ENCODE measurements at places on chromosomes 5 and 9. TPM values are rescaled to one million over a fixed set of nuclear protein-coding genes. Genes with fewer than 3 reads are reported as not detected.

DNA sequence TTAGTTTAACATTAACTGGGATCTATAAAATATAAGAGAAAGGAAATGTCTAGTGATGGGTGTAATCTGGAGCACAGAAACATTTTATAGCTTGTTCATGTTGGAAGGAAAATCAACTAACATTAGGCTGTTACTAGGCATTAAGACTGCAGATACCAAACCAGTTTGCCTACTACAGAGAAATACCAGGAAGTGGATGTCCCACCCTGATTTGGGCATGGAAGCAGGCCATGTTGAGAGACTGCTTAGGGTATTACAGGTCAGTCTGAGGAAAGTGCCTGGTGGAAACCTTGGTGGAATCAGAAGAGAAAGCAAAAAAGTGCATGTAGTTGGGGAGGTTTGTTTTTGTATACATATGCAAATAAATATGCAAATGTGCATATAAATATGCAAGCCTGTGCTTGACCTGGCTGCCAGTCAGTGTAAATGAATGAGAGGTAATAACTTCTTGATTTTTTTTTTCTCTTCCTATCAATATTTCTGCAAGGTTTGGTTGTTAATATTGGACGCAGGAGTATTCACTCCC is 9.6 kb upstream of the CCDC112 start:
- peak; percentile 24 for DNase-seq

The MGAT1 gene
- 98.8 TPM for total RNA-seq

GRCh38 chr5:10421896-10422691 is 19.6 kb upstream of the ROPN1L start:
- peak; percentile 37 for DNase-seq

DNA sequence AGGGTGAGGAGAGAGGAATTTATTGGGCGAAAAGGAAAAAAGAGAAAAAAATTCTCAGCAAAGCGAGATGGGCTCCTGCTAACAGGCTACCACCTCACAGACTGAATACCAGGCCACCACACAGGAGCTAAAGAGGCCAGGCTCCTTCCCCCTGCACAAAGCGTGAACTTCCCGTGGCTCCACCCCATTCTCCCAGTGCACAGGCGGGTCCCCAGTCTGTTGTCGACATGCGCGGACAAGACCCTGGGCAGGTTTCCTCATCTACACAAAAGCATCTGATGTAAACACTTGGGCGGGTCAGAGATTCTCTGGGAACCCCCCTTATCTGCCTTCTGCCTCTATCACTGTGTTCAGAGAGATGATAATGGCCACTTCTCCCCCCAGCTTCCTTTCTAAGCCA is 34.2 kb downstream of the IL31RA start:
- DNase-seq = no peak

DNA sequence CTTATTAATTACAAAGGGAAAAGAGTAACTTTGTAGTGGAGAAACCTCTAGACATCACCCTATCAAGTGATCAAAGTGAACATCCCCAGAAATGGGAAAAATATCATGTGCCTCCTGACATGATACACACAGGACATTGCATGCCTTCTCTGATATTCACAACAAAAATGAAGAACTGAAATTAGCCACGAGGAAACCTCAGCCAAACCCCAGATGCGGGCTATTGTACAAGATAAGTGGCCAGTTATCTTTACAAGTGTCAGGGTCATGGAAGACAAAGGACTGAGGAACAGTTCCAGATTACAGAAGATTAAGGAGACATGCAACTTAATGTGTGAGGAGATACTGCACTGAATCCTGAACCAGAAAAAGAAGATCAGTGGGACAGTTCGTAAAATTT is 23.8 kb upstream of the NPM1 start:
- DNase-seq = no peak

DNA sequence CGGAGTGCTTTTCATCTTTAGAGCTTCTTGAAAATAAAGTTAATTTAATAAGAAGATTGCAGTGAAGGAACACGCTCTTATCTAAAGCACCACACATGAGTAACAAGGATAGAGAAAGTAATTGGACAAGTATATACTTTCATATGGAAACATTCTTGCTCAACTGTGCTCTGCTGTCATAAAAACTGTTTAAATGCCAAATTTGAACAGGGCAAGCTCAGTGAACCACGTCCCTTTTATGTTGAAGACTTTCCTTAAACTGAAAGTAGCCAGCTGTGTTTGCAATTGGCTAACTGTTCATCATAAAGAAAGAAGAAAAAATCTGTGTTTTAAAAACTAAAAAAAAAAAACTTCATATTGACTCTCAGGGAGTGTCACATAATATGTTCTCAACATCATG is 1610.7 kb upstream of the C9orf72 start:
- DNase-seq = no peak

- peak; percentile 76 for DNase-seq
Measured at GRCh38 chr5:32329395-32329834, 16.7 kb upstream of the MTMR12 start.

- DNase-seq = no peak
Measured at GRCh38 chr9:108444400-108445358, 411.1 kb downstream of the ACTL7B start.

GRCh38 chr9:98927724-98928123 is 16.0 kb upstream of the COL15A1 start:
- DNase-seq = no peak

The CCL27 gene
- total RNA-seq = not detected

- DNase-seq = no peak
Measured at GRCh38 chr5:14757850-14758249, 93.3 kb downstream of the OTULIN start.

GRCh38 chr5:82619097-82619496 is 340.9 kb upstream of the RPS23 start:
- no peak for DNase-seq

GRCh38 chr9:9625248-9625647 is 987.6 kb downstream of the PTPRD start:
- no peak for DNase-seq

DNA sequence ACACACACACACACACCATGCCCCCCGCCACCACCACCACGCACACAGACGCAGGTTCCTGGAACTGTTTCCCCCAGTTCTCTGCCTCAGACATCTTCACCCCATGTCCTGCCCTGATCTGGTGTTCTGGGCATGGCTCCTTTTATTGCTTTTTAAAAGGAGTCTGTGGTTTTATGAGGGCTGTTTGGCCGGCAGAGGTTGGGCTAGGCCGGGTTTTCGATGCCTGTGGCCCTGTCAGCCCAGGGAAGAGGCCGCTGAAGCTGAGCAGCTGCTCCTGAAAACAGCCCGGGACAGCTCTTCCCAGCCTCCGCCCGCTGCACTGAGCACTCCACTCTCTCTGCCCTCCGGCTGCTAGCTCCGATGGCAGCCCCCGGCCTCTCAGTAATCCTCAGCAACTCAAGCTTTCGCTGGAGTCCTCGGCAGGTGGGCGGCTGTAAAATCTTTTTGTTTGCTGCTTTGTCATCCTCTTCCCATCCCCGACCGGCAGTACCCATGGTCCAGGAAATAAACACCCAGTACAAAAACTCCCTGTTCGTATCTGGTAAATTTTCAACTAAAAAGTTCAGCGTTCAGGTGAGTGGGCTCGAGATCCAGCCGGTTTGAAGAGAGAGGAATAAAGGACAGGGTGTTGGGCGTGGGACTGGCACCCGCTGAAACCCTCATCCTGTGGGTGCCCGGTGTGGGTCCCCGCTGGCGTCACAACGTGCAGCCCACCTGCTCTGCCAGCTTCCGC is 103.0 kb upstream of the ERCC6L2 start:
- DNase-seq = peak; percentile 42

GRCh38 chr9:105191508-105192121 is 52.8 kb upstream of the SLC44A1 start:
- DNase-seq = no peak

- no peak for DNase-seq
Measured at GRCh38 chr9:87433853-87434252, 63.8 kb upstream of the DAPK1 start.

DNA sequence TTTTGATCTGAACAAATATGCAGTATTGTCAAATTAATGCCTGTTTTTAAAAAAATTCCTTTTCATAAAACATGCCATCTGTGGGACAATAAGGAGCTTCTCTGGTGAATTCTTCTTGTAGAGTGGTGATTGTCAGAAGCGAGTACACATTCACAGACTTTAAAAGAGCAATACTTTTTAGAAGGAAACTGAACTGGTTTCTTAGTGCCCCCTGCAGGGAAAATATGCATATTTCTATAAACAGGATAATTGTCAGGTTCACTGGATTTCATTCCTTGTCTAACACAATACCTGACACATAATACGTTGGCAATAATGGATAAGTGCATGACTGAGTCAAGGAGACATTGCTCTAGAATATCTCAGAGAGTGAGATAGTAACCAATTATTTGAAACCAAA is 133.7 kb downstream of the KIF4B start:
- no peak for DNase-seq

The SPINK4 gene
- not detected for total RNA-seq

The ARSI gene
- 0.26 TPM for total RNA-seq

- no peak for DNase-seq
Measured at GRCh38 chr9:114770991-114771390, 34.8 kb downstream of the TNFSF15 start.

- DNase-seq = no peak
Measured at GRCh38 chr9:128103589-128103962, 24.0 kb downstream of the PTGES2 start.

The TMEM174 gene
- total RNA-seq = not detected

GRCh38 chr5:143886096-143886495 is 74.1 kb downstream of the HMHB1 start:
- DNase-seq = no peak

The AK8 gene
- total RNA-seq = 0.26 TPM

GRCh38 chr5:863244-863805 is 12.5 kb upstream of the ZDHHC11 start:
- DNase-seq = no peak

- DNase-seq = no peak
Measured at GRCh38 chr9:27165068-27165467, 56.0 kb downstream of the TEK start.

DNA sequence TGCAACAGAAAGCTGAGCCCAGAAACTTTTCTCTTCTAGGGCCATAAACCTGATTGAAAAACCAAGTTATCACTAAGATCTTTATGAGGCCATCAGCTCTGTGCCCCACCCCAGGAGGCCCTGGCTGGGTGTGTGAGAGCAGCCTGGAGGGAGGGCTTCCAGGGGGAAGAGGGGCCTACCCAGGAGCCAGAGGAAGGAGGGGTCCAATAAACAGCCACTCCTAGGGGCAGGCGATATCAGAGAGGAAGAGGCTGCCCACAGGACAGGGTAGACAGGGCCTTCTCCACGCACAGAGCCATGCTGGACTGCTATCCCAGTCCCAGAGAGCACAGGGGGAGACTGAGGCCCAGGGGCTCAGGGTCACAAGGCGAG is 4.5 kb upstream of the CDX1 start:
- no peak for DNase-seq

- DNase-seq = no peak
Measured at GRCh38 chr5:55051357-55051756, 27.3 kb downstream of the GZMK start.

DNA sequence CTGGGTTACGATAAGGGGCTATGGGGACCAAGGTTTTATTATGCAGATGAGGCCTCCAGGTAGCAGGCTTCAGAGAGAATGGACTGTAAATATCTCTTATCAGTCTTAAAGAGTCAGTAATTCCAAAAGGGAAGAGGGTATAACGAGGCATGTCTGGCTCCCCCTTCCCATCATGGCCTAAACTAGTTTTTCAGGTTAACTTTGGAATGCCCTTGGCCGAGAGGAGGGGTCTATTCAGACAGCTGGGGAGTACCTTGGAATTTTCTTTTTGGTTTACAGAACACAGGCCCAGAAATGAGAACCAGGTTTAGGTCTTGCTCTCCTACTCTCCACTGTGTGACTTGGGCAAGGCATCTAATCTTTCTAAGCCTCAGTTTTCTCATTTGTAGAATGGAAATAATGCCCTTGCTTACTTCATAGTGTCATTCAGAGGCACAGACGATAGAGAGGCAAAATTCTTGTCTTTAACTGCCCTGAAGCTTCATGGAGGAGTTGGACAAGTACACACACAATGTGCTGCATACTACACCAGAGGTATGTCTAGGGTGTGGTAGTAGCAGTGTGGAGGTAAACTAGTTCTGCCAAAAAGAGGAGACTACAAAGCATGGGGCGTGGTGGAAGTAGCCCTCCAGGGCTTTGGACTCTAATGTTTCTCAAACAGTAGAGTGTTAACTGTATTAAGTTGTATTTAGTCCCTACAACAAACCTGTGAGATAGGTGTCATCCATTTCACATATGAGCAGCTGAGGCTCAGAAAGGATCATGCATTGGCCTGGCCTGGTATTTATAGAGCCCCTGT is 45.5 kb downstream of the IRF1 start:
- DNase-seq = no peak

DNA sequence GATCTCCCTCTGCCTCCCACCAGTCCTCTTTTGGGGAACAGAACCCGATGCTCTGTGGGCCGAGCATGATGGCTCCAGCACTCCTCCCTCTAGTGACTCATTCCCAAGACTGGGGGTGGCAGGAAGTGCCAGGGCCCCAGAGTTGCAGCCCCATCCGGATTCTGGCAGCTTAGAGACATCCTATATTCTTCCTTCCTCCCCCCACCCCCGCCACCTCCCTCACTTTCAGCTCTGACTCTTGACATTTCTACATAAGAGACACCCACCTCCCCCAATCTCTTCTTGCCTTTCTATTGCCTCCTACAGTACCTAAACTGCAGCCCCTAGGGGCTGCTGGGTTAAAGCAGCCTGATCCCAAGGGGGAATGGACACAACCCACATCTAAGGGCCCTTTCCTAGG is 47.1 kb upstream of the MATR3 start:
- DNase-seq = no peak

The SLC46A2 gene
- total RNA-seq = 0.78 TPM

DNA sequence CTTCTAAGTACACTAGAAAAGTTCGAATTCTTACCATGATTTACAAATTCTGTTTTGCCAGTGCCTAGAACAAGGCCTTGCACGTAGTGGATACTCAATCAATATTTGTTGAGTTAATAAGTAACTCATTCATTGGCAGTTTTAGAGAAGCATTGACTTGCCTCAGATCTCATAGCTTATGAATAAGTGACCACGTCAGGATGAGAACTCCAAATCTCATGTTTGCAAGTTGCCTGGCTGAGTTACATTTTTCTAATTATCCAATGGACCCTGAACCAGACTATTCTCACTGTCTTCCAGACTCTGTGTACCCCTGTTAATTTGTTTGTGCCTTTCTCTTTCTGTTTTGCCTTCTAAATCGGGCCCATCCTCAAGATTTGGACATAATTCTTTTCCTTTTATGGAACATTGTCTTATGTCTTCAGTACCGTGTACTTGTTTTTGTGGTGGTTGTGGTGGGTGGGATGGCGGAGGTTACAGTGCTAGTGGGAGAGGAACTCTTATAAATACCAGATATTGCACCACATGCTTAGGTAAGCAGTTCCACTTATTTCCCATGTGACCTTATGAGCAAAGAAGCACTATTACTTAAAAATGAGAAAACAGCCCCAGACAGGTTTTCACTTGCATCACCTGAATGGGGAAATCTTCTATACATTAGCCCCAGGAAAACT is 96.3 kb downstream of the UNC13B start:
- DNase-seq = no peak

The F2RL1 gene
- 20.2 TPM for total RNA-seq

DNA sequence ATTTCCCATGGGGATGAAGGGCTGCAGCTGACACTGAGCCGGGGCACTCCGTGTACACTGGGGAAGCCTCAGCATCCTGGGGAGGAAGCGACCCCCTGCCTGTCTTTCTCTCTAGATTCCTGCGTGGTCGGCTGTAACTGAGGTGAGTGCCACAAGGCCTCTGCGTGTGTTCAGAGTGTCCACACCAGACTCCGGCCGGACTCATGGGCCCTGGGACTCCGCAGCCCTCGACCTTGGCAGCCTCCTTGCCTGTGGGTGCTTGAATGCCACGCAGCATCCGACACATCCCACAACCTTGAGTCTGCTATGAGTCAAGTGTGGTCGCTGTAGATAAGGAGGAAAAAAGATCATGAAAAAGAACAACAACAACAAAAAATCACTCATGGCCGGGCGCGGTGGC is 23.4 kb downstream of the PAEP start:
- no peak for DNase-seq
